ENCODE measurements at places on chromosomes 7 and 10. TPM values are rescaled to one million over a fixed set of nuclear protein-coding genes. Genes with fewer than 3 reads are reported as not detected.

GRCh38 chr7:77727527-77727926 lies 31.3 kb downstream of the RSBN1L start:
- no peak for DNase-seq

DNA sequence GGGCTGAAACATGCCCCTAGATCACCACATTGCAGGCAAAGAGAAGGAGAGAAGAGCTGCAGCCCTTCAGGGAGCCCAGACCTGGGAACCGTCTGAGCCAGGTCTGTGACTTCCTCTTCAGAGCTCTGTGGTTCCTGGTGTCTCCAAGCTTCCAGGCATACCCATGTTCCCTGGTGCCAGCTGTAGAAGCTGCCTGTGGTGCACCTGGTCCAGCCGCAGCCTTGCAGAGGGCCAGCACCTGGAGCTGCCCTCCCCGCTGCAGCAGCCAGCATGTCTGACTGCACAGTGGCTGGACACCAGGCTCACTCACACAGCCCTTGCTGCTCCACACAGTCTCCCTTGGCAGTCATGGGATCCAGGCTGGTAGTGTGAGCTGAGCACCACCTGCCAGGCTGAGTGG lies 33.6 kb downstream of the C7orf25 start:
- DNase-seq: no peak

GRCh38 chr10:47256751-47257336 lies 43.2 kb upstream of the GDF10 start:
- no peak for DNase-seq

DNA sequence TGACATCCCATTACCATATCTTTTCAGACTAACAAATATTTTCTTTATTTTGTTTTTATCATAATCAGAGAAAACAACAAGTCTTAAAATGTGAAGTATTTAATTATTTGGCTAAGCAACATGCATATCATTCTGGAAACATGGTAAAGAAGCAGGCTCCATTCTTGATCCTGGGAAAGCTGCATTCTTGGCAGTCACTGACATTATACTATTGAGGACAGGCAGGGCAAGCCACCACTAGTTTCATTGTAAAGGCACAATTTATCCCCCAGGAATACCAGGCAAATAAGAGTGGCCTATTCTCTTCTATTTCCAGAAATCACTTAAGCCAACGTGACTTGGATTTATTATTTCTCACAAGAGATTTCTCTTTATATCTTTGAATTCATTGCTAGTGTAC lies 153.8 kb upstream of the AKR1E2 start:
- DNase-seq: no peak

DNA sequence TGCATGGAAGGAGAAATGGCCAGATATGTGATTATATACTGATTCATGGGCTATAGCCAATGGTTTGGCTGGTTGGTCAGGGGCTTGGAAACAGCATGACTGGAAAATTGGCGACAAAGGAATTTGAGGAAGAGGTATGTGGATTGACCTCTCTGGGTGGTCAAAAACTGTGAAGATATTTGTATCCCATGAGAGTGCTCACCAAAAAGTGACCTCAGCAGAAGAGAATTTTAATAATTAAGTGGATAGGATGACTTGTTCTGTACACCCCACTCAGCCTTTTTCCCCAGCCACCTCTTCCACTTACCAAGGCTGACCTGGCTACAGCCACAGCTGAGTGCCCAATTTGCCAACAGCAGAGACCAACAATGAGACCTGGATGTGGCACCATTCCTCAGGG lies 146.7 kb downstream of the GPR37 start:
- DNase-seq: no peak

GRCh38 chr10:26222563-26222962 lies 6.0 kb downstream of the GAD2 start:
- DNase-seq: no peak

- no peak for DNase-seq
Measured at GRCh38 chr10:78770167-78771090, 298.3 kb upstream of the ZMIZ1 start.

GRCh38 chr10:74103560-74104258 lies 46.9 kb downstream of the AP3M1 start:
- DNase-seq: no peak

DNA sequence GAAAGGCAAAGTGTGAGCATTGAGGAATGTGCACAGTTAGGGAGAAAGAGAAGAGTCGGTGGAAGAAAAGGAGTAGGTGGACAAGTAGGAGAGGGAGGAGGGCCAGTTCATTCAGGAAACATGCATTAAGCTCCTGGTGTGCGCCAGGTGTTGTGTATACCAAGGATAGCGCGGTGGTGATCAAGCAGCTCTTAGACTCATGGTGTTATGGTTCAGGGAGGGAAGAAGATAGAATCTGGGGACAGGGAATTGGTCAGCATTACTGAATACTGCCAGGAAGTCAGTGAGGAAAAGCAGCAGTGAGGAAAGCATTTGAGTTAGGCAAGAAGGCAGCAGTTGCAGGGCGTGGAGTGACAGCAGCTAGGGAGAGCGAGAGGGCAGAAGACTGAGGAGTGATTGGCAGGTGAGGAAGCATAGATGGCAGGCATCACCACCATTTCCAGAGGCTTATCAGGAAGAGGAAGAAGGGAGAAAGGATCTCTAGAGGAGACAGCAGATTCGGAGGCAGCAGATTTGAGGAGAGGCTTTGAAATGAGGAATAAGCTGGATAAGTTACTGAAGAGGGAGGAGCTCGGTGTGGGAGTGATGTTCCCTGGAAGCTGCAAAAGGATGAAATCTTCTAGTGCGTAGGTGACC lies 265.6 kb downstream of the GFRA1 start:
- no peak for DNase-seq

GRCh38 chr10:74623786-74624185 lies 202.6 kb upstream of the KAT6B start:
- no peak for DNase-seq

DNA sequence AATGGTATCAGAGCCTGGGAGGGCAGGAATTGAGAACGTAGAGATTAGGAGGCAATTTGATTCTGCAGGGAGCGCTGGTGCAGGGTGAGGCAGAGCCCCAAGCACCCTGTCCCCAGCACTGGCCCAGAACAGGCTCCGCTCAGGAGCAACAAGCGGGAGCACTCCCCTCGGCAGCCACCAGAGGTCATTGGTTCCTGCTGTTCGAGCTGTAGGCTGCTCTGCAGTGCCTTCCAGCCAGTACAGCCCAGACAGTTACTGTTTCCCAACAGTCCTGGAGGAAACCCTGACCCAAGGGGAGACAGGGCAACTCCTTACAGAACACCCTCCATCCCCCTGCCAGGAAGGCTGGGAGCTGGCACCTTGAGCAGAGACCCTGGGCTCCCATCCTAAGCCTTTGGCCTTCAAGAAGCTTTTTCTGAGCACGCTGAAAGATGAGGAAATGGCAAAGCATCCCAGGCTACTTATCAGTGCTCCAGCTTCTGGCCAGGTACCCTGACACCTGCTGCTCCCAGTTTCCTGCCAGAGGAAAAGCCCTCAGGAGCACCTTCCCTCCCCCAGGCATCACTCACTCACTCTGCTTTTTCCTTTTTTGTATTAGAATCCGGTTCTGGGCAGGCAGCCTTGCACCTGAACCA lies 71.2 kb upstream of the EFCAB10 start:
- peak; percentile 94 for DNase-seq

- no peak for DNase-seq
Measured at GRCh38 chr10:94334857-94335256, 27.9 kb downstream of the NOC3L start.

DNA sequence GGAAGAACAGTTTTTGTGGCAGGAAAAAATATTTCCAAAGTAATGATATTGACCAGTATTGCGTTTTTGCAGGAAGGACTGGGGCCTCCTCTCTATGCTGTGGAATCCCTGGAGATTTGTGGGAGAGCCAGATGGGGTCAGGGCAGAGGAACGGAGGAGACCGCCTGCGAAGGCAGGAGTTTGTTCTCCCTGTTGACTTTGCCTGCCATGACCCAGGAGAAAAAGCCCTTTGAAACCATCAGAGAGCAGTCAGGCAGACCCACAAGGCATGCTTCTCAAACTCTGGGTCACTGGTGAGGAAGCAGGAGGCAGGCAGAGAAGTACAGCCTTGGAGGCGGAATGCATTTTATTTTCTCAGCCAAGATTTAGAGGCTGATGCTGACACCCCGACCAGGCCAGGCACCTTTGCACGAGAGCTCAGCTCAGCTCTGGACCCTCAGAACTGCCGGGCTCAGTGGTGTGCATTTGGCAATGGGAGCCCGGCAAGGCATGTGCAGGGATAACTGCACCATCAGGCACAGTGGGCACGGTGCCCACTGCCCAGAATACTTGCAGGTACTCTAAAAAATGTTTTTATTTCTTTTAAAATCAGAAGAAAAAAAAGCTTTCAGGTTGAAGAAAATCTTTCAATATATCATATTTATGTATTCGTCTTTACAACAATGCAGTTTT lies 410.4 kb downstream of the RPS24 start:
- DNase-seq: no peak

GRCh38 chr7:92668564-92668963 lies 78.4 kb upstream of the FAM133B start:
- no peak for DNase-seq

DNA sequence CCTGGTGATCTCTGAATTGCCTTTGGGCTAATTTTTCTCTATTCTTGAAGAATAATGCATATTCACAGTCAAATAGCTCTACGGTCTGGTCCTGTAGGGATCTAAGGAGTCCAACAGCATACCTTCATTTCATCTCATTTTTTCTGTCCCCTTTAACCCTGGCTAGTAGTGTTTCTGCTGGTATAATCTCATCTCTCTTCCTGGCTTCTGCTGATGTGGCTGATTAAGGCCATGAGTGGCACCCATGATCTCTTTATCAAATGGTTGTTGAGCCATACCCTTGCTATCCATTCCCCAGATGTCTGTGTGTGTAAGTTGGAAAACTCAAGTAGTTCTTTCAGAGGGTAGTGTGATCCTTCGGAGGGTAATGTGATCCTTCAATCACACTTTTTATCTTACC lies 119.5 kb downstream of the MARCHF5 start:
- DNase-seq: no peak

- no peak for DNase-seq
Measured at GRCh38 chr7:5408777-5409176, 14.9 kb downstream of the TNRC18 start.

- no peak for DNase-seq
Measured at GRCh38 chr7:107783648-107784047, 19.4 kb downstream of the SLC26A3 start.

DNA sequence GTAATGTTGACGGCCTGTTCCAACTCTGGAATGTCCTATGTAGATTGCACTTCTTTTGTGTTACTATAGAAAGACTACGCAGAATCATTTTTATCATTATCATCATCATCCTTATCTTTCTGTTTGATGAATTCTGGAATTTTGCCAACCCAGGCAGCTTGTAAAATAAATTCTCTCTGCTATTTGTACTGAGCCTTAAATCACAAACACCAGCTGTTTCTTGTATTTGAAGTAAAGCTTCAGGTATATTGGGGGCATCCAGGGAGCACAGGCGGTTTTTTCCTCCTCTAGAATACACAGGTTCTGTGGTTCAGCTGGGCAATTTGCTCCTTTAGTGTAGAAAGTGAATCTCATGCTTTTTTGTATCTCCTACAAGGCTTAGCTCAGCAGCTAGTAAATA lies 14.9 kb upstream of the CPA5 start:
- DNase-seq: no peak

Gene CTAGE4
- total RNA-seq: 23.3 TPM

Gene CHRM2
- total RNA-seq: 0.15 TPM

Gene IPMK
- total RNA-seq: 9.7 TPM

Gene DNAH11
- 4.2 TPM for total RNA-seq

Gene ITIH5
- total RNA-seq: 3.8 TPM

Gene FFAR4
- 0.07 TPM for total RNA-seq

Gene SLC39A12
- not detected for total RNA-seq
